Pericardium fibroblast (primary cell): ENCODE measurements at places on chromosomes 5 and 9. TPM values are rescaled to one million over a fixed set of nuclear protein-coding genes. Genes with fewer than 3 reads are reported as not detected.

Gene PITX1
- total RNA-seq, result 0.17 and 11.6 TPM in 2 replicates

Gene TUSC1
- 18.3 and 26.0 TPM in 2 replicates for total RNA-seq

Gene OGN
- 30.7 and 78.1 TPM in 2 replicates for total RNA-seq

Gene SLC6A7
- not detected in 2 replicates for total RNA-seq

Gene PDE6A
- total RNA-seq, result under 0.01 TPM in 1 of 2 replicates, not detected in the other

Gene SLC28A3
- total RNA-seq, result 0.17 TPM in 1 of 2 replicates, not detected in the other

Gene SLIT3
- 60.6 and 146 TPM in 2 replicates for total RNA-seq

Gene FOXD4L5
- total RNA-seq, result 0.94 TPM in 1 of 2 replicates, not detected in the other

Gene TTC1
- total RNA-seq, result 37.3 and 40.0 TPM in 2 replicates

Gene FAT2
- not detected in 2 replicates for total RNA-seq

Gene PLGRKT
- 21.1 and 21.4 TPM in 2 replicates for total RNA-seq

Gene FOXD4L6
- total RNA-seq, result 0.09 TPM in 1 of 2 replicates, not detected in the other

Gene ANKDD1B
- total RNA-seq, result 0.09 and 1.1 TPM in 2 replicates

Gene ABITRAM
- 6.9 and 9.2 TPM in 2 replicates for total RNA-seq

Gene GABRA1
- total RNA-seq, result not detected in 2 replicates

Gene PPP2R2B
- total RNA-seq, result not detected in 2 replicates

Gene COL5A1
- 1,154 and 1,387 TPM in 2 replicates for total RNA-seq

Gene PTPN3
- 0.23 and 7.1 TPM in 2 replicates for total RNA-seq

Gene CRHBP
- not detected in 2 replicates for total RNA-seq

Gene SPINK4
- total RNA-seq, result not detected in 2 replicates

Gene OCLN
- 0.12 TPM in 1 of 2 replicates, not detected in the other for total RNA-seq

Gene IRX4
- 1.4 TPM in 1 of 2 replicates, not detected in the other for total RNA-seq

Gene PCDHGA10
- total RNA-seq, result 6.9 and 8.6 TPM in 2 replicates

Gene PCDHGA5
- total RNA-seq, result 0.68 and 2.1 TPM in 2 replicates

Gene CCNO
- total RNA-seq, result not detected in 2 replicates

Gene SLC36A3
- not detected in 2 replicates for total RNA-seq

Gene KCNV2
- not detected in 2 replicates for total RNA-seq

Gene STC2
- total RNA-seq, result 63.8 and 232 TPM in 2 replicates

Gene GARIN3
- not detected in 2 replicates for total RNA-seq

Gene CDH6
- 0.26 and 1.6 TPM in 2 replicates for total RNA-seq

Gene CFAP77
- total RNA-seq, result 0.34 TPM in 1 of 2 replicates, not detected in the other

Gene UBE2QL1
- under 0.01 TPM in 1 of 2 replicates, not detected in the other for total RNA-seq

Gene CD274
- 0.43 and 4.4 TPM in 2 replicates for total RNA-seq

Gene DND1
- total RNA-seq, result not detected in 2 replicates

Gene FOXD4L3
- not detected in 2 replicates for total RNA-seq

Gene CSF1R
- total RNA-seq, result not detected in 2 replicates

Gene PALM2AKAP2
- total RNA-seq, result 1.8 and 1.9 TPM in 2 replicates

Gene ATP6V1G1
- total RNA-seq, result 108 and 111 TPM in 2 replicates

Gene SPINK1
- total RNA-seq, result not detected in 2 replicates

Gene ERP44
- total RNA-seq, result 15.0 and 20.9 TPM in 2 replicates

Gene DENND4C
- total RNA-seq, result 23.7 and 24.0 TPM in 2 replicates

Gene TSLP
- 0.47 and 0.85 TPM in 2 replicates for total RNA-seq

Gene PAEP
- 0.77 and 2.7 TPM in 2 replicates for total RNA-seq

Gene ZDHHC12
- total RNA-seq, result 44.8 and 52.5 TPM in 2 replicates

Gene SV2C
- total RNA-seq, result not detected in 2 replicates

Gene SLC35A4
- 29.9 and 37.6 TPM in 2 replicates for total RNA-seq

Gene SLC22A4
- total RNA-seq, result 1.5 and 1.6 TPM in 2 replicates

Gene SH3RF2
- total RNA-seq, result 0.70 and 1.4 TPM in 2 replicates

Gene FOXD1
- total RNA-seq, result 6.1 and 8.9 TPM in 2 replicates

Gene NUTM2G
- not detected in 2 replicates for total RNA-seq

Gene PCDHB14
- total RNA-seq, result 0.70 TPM in 1 of 2 replicates, not detected in the other

Gene AKNA
- total RNA-seq, result 9.6 and 22.2 TPM in 2 replicates

Gene C7
- total RNA-seq, result 996 and 3,547 TPM in 2 replicates

Gene MORN5
- total RNA-seq, result not detected in 2 replicates

Gene INSYN2B
- total RNA-seq, result 2.5 and 5.3 TPM in 2 replicates
